H4 (cell line): ENCODE measurements at places on chromosomes 6 and 20. TPM values are rescaled to one million over a fixed set of nuclear protein-coding genes. Genes with fewer than 3 reads are reported as not detected.

- no peak for DNase-seq
Measured at GRCh38 chr6:116265041-116265829, 11.4 kb upstream of the TSPYL4 start.

DNA sequence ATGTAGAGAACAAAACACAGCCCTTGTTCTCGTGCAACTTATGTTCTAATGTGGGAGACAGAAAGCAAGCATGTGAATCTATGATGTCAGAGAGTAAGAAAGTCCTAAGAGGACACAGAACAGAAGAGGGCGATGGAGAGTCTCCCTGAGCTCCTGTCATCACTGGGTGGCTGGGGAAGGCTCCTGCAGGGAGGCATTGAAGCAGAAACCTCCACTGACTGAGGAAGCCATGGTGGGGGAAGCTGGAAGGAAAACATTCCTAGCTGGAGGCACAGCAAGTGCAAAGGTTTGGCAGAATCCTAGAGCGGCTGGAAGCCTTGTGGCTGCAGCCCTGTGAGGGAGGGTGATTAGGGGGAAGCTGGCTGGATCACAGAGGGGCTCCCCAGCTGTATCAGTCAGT lies 248.0 kb downstream of the CDH26 start:
- DNase-seq, result peak; percentile 33

GRCh38 chr6:73497915-73498314 lies 22.9 kb downstream of the EEF1A1 start:
- no peak for DNase-seq

SPATA25 gene
- total RNA-seq, result 0.12 and 1.0 TPM in 2 replicates

GRCh38 chr6:113662688-113663333 lies 194.3 kb upstream of the MARCKS start:
- no peak for DNase-seq

C20orf204 gene
- 0.08 TPM in 1 of 2 replicates, not detected in the other for total RNA-seq

GRCh38 chr20:33777816-33778215 lies 33.3 kb upstream of the CHMP4B start:
- no peak for DNase-seq

GRCh38 chr6:137536104-137536773 lies 42.0 kb upstream of the OLIG3 start:
- no peak for DNase-seq

DNA sequence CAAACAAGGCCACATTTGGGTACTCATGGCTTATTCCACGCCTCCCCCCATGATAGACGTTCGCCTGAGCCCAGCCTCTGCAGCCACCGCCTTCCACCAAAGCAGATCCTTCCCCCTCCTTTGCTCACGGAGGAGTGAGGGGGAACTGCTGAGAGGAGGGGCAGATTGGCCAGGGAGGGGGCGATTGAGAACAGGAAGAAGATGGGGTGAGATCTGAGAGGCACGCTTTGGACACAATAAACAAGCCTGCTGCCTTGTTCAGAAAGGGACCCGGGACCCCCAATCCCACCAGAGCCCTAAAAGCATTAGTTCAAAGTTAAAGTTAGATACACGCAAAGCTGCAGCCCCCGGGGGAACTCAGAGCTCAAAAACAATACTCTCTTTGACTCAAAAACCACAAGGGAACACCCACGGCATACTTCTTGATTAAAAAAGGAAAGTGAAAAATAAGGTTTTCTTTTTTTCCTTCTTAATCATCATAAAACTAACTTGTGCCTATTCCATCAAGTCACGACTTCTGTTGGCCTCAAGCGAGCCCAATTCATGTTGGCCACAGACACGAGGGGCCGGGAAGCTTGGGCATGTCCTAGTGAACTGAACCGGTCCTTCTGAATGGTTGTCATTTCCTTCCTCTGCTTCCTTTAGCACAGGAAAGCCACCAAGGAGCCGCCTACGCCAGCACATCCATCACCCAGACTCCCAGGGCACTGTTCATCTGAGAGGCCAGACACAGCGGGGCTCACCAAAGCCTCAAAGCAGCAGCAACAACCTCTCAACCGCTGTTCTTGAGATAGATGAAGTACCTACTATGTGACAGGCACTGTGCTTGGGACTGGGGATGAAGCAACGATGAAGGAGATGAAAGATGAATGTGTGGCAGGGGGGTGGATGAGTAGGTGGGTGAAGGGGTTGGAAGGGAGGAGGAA lies 44.7 kb downstream of the NFATC2 start:
- DNase-seq, result no peak

GRCh38 chr6:146870760-146871159 lies 272.0 kb downstream of the ADGB start:
- DNase-seq, result no peak

LAMA2 gene
- 9.7 and 11.1 TPM in 2 replicates for total RNA-seq

- DNase-seq, result no peak
Measured at GRCh38 chr20:5919626-5920544, 30.4 kb downstream of the TRMT6 start.

RAD21L1 gene
- total RNA-seq, result 0.12 TPM in 1 of 2 replicates, not detected in the other

DNA sequence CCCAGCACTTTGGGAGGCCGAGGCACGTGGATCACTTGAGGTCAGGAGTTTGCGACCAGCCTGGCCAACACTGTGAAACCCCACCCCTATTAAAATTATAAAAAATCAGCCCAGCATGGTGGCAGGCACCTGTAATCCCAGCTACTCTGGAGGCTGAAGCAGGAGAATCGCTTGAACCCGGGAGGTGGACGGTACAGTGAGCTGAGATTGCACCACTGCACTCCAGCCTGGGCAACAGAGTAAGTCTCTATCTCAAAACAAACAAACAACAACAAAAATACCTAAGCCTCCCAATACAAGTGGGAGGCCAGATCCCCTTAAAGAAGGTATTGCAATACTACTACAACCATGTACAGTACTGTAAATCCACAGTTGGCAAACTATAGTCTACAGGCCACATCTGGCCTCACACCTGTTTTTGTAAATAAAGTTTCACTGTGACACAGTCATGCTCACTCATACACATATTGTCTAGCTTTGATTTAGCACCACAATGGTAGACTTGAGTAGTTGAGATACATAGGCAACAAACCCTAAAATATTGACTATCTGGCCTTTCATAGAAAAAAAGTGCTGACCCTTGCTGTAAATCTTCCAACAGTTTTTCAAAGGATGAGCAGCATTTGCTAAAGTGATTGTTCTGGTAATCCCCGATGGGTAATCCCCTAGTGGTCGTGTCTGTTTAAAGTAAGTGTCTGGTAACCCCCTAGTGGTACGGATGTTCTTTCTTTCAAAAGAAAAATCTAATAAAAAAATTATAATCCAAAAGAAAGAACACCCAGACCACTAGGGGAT lies 202.0 kb downstream of the RNGTT start:
- no peak for DNase-seq

DNA sequence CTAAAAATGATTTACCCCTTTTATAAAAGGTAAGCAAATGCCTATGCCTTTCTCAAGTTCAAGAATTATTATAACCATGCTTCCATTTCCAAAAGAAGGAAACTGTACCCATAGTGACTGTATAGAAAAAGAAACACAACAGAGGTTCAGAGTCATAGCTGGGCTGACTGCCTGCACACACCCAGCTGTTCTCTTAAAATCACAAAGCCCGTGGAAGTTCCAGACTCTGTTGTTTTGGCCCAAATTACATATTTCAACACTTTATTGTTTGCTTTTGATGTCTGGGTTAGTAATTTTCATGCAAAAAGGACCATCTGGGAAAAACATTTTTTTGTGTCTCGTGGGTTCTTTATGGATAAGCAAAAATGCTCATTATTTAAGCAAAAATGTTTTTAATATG lies 99.2 kb downstream of the LCA5 start:
- no peak for DNase-seq

DNA sequence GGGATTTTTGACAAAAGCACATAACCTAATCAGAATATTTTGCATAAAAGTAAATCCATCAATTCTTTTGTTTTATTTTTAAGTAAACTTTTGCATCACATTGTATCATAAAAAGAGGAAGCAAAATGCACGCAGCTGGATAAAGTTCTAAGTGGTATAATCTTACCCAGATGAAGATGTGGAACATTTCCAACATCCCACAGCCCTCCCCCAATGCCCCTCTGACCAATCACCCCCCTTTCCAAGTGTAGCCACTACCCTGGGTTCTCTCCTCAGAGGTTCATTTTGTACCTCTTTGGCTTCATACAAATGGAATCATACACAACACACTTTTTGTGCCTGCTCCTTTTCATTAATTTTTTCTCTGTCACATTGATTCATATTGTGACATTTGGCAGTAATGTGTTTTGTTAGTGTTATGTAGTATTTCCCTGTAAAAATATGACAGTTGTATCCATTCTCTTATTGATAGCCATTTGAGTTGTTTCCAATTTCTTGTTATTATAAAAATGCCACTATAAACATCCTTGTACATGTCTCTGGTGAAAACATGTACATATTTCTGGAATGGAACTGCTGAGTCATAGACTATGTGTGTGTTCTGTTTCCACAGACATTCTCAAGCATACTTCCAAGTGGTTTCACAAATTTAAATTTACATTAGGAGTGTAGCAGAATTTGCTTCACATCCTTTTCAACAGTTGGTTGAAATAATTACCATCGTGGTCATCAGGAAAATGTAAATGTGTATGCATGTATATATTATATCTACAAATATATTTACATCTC lies 92.9 kb upstream of the SYNDIG1 start:
- peak; percentile 23 for DNase-seq

- no peak for DNase-seq
Measured at GRCh38 chr20:63165356-63166192, 50.4 kb downstream of the YTHDF1 start.

DNA sequence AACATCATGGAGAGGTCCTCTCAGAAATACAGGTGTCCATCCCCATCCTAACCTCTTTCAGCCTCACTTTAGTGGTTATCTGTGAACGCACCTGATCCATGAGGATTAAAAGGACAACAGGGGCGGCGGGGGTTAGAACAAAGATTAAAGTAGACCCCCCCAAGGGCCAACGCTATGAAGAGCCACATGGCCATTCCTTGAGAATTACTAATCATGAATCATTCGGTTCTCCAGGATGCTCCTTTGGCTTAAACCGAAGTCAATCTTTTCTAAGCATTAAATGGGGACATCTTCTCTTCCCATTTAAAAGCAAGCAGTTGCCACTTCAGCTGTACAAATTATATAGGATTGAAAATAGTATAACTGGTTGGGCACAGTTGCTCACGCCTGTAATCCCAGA lies 212.4 kb downstream of the GMPR start:
- no peak for DNase-seq

RIMS1 gene
- 4.4 and 6.7 TPM in 2 replicates for total RNA-seq

DNA sequence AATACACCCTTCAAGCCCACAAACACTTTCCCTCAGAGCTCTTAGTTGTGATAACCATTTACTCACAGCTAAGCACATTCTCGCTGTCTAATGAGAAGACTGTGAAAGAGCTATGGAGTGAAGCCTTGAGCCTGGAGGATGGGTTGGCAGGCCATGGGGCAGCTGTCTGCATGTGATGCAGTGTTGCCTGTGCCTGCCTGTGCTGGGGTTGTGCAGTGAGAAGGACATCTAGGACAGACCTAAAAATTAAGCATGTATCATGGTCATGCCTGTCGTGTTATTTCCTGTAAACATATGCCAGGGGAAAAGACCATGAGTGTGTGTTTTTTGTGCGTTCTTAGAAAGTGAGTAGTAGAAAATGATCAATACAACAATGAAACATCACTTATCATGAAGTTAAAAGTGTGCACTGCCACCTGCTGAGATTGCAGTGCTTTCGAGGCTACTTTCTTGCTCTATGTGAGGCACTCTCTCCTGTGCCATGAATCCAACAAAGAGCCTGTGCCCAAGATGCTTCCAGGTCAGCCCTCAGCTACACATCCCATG lies 8.1 kb upstream of the ZC3H12D start:
- DNase-seq, result no peak

GRCh38 chr6:13687917-13688351 lies 23.7 kb downstream of the RANBP9 start:
- DNase-seq, result no peak

IL20RA gene
- total RNA-seq, result 0.14 TPM in 1 of 2 replicates, not detected in the other

GRCh38 chr6:14121936-14122344 lies 4.4 kb downstream of the CD83 start:
- no peak for DNase-seq

DNA sequence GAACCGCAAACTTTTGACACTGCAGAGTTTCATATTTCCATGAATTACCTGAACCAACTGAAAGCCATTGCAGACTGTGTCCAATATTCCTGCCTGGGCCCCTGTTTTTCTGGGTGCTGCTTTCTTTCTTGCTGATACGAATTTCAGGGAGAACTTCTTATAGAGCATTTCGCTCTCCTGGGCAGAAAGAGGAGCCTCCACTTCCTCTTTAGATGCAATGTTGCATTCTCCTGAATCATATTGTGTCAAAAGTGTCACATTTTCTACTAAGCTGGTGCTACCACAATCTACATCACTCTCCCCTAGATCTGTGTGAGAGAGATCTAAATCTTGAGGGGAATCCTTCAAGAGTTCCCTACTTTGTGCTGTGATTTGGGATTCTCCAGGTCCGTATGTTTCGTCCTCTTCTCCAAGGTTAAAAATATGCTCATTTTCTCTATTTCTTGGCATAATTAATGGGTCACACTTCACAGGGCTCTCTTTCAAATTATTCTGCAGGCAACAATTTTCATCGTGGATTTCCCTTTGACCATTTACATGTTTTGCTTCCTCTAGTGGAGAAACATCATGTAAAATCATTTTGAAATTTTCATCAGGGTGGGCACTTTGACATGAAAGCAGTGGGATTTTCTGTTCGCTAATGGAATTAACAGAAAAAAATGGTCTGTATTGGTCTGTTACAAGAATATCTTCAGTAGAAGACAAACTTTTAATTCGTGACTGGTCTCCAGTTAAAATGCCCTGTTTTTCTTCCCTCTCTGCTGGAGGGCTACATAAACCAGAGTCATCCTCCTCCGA lies 102.3 kb downstream of the DST start:
- DNase-seq, result no peak

DNA sequence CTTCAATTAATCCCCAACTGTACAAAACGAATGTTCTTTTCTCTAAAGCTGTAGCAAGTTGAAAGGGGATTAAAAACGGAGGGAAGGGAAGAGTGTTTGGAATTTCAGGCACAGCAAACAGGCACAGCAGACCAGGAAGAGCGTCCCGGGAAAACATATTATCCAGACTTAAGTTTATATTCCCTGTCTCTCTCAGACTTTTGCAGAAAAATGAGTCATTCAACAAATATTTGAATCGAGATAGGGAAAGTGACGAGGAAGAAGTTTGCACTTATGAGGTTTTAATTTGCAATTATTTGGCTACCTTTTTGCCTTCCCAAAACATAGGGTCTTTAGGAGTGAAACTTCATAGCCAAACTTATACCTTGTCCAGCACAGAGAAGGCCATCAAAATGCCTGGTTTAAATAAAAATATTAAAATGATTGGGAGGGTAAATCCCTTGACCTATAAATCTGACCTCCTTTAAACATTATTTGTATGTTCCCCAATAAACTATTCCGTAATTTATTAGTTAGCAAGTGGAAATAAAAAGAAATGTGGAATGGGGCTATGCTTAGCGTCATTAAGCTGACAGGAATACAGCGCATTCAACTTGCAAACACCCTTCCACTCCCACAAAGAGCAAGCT lies 16.0 kb downstream of the HFE start:
- peak; percentile 30 for DNase-seq
